CD4-positive, alpha-beta T cell treated with Interleukin-15 for 4 hours (primary cell): ENCODE measurements at places on chromosomes 12 and 14.

GRCh38 chr14:79404874-79405511 lies 806.3 kb downstream of the DIO2 start:
- DNase-seq: no peak

DNA sequence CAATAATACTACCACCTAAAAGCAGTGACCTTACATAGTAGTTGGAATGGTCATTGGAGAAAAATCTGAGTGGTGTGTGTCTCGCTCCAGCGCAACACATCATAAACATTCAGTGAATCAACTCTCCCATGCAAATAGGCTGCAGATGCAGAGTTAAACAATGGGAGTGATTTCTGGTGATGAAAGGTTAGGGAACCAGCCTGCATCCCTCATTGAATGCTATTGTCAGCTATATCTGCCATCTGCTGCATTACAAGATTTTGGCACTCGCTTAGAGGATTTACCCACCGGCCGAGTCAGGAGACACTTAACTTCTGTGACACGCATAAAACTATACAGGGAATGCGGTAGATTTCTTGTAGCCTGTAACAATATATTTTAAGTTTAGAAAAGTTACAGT lies 900.9 kb downstream of the FLRT2 start:
- DNase-seq: no peak

GRCh38 chr12:22658214-22658613 lies 33.2 kb downstream of the ETNK1 start:
- DNase-seq: peak; percentile 18

- no peak for DNase-seq
These were observed 129.4 kb upstream of the DNM1L start for GRCh38 chr12:32549675-32550079.

GRCh38 chr12:53186745-53187144 lies 6.0 kb upstream of the CSAD start:
- no peak for DNase-seq

- peak; percentile 48 for DNase-seq
These were observed 14.3 kb upstream of the RIC8B start for GRCh38 chr12:106760184-106760531.

GRCh38 chr12:92216092-92216491 lies 70.4 kb upstream of the BTG1 start:
- no peak for DNase-seq

DNA sequence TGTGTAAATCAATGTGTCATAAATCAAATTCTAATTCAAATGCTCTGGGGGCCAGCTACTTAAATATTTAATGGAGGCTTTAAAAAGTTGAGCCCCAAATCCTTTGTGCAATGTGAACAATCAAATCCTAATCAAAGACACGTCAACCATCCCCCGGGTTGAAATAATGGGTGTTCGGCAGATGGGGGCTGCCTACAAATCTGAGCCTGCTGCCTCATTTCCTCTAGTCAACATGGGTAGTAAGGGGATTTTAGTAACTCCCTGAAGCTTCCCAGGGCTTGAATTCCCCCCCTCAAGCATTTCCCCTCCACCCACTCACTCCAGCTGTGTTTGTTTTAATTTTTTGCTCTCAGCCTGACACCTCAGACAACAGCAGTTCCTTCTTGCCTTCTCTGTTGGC lies 37.8 kb downstream of the SRRM4 start:
- no peak for DNase-seq

DNA sequence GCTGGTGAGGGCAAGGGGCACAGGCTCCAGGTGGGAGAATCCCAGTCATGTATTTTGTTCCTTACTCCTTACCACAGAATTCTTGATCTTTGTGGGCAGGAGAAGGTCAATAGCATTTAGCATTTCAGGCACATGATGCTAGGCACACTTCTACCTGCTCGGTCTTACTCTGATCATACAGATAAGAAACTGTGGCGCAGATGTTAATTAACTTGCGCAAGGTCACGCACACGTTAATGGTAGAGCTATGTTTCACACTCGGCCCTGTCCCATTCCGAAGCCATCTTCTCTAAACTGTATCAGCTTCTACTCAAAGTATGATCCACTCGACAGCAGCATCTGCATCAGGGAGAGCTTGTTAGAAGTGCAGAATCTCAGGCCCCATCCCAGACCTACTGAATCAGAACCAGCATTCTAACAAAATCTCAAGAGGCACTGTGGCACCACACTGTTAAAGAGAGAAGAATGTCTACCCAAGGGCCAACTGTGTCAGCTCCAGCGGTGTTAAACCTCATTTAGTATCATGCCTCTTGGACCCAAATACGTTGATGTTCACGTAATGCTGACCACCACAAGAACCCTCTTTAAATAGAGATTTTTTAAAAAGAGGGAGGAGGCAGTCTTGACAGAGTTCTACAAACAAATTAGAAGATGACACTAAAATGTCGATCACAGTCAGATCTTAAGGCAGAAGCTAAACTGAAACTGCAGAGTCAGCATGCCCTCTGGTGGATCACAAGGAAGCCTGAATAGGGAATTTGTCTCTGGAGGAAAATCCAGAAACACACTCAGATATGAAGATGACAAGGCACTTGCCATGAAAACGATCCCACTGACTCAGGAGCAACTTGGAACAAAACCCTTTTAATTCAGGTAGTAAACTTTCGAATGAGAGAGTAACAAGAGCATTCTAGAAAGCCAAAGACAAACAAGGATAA lies 7.3 kb downstream of the STXBP6 start:
- no peak for DNase-seq

- no peak for DNase-seq
These were observed 388.7 kb upstream of the TBX3 start for GRCh38 chr12:115072712-115073111.

DNA sequence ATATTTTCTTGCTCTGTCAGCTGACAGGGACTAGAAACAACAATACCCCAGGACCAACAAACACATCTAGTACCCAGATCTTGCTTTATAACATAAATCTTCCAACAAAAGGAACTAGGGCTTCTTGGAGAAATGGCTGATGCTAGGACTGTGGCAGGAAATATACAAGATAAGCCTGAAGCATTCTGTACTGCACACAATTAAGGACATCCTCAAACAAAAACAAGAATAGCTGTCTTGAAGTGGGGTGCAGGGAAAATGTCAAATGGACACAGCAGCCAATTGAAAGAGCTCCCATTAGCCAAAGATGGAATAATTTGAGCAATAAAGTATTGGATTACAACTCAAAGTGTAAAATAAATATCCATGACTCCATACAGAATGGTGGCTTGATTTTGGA lies 50.0 kb downstream of the LGMN start:
- no peak for DNase-seq

DNA sequence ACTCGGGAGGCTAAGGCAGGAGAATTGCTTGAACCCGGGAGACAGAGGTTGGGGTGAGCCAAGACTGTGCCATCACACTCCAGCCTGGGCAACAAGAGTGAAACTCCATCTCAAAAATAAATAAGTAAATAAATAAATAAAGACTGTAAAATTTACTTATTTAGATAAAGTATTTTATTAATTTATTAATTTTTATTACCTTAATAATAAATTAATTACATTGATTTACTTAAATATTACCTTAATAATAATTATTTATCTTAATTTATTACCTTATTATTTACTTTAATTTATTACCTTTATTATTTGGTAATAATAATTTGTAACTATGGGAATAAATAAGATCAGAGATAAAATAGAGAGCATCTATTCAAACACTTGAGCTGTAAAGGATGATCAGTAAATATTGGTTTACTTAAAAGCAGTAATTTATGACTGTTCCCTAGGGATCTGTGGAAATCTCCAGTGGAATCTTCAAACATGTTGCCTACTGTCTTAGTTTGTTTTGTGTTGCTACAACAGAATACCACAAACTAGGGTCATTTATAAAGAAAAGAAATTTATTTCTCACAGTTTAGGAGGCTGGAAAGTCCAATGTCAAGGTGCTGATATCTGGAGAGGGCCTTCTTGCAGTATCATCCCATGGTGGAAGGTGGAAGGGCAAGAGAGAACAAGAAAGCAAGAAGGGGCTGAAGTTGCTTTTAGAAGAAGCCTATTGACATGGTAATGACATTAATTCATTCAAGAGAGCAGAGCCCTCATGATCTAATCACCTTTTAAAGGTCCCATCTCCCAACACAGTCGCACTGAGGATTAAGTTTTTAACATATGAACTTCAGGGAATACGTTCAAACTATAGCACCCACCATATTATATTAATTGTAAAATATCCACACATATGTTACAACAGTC lies 37.1 kb downstream of the SOCS2 start:
- DNase-seq: no peak

DNA sequence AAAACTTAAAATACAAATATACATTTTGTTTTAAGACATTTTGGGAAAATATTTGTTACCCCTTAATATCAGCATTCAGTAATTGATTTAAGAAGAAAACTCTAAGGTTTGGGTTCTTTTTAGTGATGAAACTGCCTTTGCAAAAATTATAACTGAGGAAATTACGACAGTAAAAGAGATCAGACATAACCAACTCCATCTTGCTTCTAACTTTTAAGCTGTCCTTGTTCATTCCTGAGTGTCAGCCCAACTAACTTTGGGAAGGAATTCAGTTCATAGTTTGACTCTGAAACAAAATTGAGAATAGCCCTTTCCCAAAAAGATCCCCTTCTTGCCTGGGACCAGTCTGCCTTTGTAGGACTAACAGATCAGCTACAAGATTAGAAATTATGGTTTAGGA lies 93.0 kb downstream of the TMTC1 start:
- DNase-seq: no peak

DNA sequence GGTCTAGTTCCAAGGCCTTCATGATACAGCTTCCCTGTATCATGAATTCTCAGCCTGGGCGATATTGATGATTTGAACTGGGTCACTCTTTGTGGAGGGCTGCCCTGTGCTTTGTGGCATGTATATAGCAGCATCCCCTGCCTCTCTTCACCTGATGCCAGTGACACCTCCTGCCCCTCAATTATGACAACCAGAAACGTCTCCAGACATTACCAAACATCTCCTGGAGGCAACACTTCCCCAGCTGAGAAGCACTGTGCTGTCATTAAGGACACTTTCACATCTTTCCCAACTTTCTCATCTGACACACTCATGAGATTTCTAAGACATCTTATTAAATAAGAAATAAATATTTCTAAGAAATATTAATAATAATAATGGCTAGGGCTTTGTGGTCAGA lies 315.3 kb downstream of the BCL11B start:
- DNase-seq: no peak

- no peak for DNase-seq
These were observed 286.7 kb upstream of the CRY1 start for GRCh38 chr12:107379852-107380567.

DNA sequence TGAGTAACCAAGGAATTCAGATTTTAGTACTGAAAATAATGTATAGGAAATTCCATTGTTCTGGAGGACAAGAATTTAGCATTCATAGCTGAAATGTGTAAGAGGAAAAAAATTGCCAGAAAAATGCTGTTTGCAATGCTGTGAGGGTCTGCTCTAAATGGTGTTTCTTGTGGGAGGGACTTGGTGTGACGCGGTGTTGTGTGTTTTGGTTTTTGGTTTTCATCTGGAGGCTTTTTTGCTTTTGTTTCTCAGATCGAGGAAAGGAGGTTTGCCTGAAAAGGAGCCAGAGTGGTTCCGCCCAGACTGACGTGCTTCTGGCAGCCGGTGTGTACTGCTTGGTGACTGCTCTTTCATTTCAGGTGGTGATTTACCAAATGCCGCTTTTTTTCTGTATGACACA lies 211.8 kb upstream of the HMGA2 start:
- DNase-seq: no peak

GRCh38 chr14:34085695-34086094 lies 134.8 kb upstream of the EGLN3 start:
- no peak for DNase-seq

DNA sequence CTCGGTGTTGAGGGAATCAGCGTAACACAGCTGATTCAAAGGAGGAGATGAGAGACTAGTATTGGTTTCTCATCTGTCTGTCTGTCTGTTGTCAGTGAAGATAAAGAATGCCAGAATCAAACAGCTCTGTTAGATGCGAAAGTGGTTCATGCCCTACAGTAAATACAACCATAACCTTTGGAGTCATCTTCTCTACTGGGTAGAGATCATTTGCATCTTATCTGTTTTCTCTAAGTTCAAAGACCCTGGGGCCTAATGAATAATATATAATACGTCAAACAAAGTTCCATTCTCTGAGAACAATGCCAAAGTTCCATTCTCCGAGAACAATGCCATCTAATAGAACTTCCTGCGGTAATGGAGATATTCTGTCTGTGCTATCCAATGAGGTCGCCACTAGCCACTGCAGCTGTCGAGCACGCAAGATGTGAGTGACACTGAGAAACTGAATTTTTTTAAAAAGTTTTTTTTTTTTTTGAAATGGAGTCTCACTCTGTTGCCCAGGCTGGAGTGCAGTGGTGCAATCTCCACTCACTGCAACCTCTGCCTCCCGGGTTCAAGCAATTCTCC lies 6.6 kb downstream of the IL31 start:
- no peak for DNase-seq

- peak; percentile 2 for DNase-seq
These were observed 170.6 kb upstream of the PWP1 start for GRCh38 chr12:107514887-107515445.

DNA sequence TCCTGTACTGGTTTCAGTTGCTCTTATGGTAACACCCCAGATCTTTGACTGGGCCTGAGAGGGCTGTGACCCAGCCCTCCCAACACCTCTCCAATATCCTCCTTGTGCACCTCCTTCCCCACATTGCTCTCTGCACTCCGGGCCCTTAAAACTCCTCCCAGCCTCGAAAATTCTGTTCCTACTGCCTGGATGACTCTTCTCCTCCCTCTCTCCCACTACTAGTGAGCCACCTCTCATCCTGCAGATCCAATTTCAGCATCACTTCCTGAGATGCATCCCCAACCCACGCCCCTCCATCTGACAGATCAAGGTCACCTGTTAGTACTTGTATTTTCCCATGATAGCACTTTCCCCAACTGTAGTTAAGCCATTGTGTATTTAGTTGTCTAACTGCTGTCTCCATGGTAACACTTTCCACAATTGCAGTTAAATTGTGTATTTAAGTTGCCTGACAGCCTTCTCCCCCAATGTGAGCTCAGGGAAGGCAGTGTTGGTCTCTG lies 11.5 kb upstream of the NT5DC3 start:
- DNase-seq: no peak

GRCh38 chr12:71392521-71393145 lies 47.0 kb upstream of the LGR5 start:
- peak; percentile 2 for DNase-seq

GRCh38 chr12:131692431-131692830 lies 18.5 kb upstream of the SFSWAP start:
- DNase-seq: no peak

- no peak for DNase-seq
These were observed 27.3 kb downstream of the CCDC88C start for GRCh38 chr14:91390165-91390778.

- DNase-seq: no peak
These were observed 51.6 kb downstream of the GPATCH2L start for GRCh38 chr14:76203086-76204001.

GRCh38 chr14:68586896-68587751 lies 205.7 kb downstream of the ZFP36L1 start:
- DNase-seq: no peak

DNA sequence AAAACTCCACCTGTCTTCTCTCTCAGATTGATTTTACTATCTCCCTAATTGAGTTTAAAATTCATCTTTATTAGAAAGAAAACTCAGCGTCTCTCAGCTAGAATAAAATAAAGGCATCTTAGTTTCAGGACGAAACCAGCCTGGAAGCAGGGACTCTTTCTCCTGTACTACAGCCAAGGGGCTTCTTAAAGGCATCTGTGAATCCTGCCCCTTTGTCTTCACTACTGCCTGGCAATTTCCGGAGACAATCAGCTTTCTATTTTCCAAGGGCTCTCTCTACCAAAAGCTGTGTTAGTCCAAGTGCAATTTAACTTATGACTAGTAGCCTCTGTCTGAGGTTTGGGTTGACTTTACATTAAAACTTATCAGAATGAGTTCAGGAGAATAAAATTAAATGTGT lies 623.3 kb upstream of the FOXG1 start:
- DNase-seq: no peak

- no peak for DNase-seq
These were observed 131.9 kb upstream of the CPM start for GRCh38 chr12:69064734-69065443.
